Activated T-cell treated with anti-CD3 and anti-CD28 coated beads for 48 hours (primary cell): ENCODE measurements at places on chromosomes 12 and 14.

- DNase-seq, result no peak
These were observed 347.2 kb upstream of the DCN start for GRCh38 chr12:91529829-91530228.

GRCh38 chr12:113462998-113463745 lies 8.5 kb downstream of the LHX5 start:
- DNase-seq, result no peak

GRCh38 chr12:119666226-119666795 lies 1.6 kb upstream of the PRKAB1 start:
- no peak for DNase-seq

DNA sequence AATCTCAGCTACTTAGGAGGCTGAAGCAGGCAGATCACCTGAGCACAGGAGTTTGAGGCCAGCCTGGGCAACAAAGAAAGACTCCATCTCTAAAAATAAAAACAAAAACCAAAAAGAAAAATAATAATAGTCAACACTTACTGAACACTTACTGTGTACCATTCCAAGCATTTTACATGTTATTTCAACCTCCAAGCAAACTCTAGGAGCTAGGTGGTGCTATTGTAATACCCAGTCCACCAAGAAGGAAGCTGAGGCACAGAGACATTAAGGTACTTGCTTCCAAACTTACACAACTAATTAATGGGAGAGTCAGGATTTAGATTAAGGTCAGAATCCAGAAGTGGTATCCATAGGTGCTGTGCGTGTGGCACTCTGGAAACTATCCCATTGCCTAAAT lies 13.7 kb upstream of the OR6J1 start:
- no peak for DNase-seq

- no peak for DNase-seq
These were observed 19.0 kb upstream of the MIS18BP1 start for GRCh38 chr14:45271858-45272537.

- no peak for DNase-seq
These were observed 54.9 kb upstream of the SRSF5 start for GRCh38 chr14:69711881-69712560.

DNA sequence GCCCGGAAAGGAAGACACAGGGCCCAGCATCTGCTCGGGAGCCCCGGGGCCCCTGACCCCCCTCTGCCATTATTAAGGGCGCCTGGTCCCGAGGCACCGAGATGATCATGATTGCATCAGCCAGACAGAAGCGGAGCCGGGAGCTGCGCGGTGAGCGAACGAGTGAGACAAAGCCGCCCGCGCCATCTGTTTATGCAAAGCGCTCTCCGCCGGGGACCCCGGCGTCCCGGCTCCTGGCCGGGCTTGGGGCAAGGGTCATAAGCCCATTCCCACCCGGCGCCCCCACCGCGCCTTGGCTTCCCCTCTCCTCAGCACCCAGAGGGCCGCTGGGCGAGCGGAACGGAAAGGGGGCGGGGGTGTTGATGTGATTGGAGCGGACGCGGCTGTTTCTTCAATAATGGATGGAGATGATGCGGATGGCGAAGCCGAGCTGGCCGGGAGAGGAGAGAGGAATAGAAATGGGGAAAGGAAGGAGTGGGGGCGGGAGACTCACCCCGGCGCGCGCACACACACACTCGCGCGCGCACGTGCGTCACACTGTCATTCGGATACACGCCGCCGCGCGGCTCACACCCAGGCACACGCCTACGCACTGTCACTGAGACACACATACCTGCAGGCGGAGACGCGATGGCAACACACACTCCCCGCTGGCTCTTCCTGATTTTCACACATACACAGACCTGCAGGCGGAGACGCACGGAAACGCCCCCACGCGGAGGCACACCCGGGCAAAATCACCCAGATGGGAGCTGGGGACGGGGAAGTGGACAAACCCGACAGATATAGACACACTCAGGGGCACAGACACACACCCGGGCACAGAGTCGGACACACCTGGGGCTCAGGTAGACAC lies 10.7 kb downstream of the STAC3 start:
- peak; percentile 68 for DNase-seq

DNA sequence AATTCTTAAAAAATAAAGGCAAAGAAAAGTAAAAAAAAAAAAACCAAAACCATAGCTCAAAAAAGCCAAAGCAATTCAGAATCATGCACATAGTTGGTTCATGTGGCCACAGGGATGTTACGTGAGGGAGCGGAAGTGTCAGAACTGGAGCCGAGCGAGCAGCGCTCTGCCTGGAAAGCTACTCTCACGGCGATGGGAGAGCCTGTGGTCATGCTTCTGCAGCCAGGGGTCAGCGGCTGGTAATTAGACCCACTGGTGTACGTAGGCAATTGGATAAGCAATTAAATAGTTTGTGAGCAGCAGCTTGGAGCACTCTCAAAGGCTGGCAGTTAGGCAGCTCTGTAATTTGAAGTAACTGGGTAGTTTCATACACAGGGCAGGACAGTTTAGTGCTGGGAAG lies 58.1 kb downstream of the TRHDE start:
- no peak for DNase-seq

GRCh38 chr12:18923721-18924120 lies 185.8 kb downstream of the CAPZA3 start:
- DNase-seq, result no peak

DNA sequence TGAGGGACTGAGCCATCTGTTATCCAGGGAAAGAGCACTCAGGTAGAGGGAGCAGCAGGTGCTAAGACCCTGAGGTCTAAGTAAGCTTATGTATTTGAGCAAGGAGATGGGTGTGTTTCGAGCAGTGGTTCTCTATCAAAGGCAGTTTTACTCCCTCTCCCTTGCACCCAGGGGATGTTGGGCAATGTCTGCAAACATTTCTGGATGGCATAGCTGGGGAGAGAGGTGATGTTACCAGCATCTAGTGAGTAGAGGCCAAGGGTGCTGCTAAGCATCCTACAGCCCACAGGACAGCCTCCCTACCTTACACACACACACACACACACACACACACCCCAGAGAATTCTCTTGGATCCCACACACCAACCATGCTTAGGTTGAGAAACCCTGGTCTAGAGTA lies 221.0 kb upstream of the PWP1 start:
- no peak for DNase-seq

DNA sequence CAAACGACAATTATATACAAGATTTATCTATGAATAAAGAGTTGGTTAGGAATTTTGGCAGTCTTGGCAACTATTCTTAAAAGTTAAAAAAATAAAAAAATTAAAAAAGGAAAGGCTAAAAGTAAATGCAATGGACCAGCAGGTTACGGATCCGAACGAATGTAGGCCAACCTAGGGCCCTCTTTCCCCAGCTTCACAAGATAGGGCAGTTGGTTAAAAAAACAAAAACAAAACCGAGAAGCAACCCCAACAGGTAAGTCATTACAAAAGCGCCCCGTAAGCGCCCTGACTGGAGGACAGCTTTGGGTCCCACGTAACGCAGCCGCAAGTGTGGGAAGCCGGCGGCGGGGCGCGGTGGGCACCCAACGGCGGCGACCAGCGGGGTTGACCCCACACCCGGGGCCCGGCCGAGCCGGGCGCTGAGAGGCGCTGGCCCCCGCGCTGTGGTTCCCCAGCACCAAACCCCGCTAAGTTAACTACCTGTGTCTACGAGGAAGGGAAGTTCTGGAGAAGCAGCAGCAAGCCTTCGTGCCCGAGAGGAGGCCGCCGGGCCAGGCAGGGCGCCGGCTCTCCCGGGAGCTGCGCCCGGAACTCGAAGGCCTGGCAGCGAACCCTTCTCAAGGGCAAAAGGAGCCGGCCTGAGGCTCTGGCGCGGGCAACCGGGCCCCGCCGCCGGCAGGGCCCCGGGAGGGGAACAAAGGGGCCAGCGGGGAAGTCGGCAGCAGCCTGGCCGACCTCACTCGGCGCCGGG lies 882 bp downstream of the HECTD1 start:
- peak; percentile 54 for DNase-seq

DNA sequence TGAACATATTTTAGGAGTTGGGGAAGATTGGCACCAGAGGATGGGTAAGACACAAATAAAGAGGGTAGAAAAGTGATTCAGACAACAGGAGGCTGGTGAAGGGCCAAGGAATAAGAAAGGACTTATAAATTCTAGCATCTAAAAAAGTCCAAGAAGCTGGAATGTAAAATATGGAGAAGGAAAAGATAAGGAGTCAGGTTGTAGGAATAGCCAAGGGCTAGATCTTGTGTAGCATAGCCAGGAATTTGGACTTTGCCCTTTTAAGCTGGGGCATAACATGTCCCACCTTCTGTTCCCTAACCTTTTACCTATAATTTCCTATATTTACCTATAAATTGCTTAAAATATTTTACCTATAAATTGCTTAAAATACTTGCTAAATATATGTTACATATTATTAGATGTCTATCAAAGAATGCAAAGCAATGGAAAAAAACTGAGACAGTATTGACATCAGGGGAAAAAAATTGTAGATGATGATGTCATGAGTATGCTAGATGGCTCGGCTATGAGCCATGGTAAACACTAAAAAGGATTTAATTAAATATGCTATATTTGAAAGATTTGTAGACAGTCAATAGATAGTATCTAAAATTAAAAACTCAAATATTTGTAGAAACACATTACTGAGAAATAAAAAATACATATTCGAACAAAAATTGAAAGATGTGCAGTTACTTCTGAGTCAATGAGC lies 99.7 kb upstream of the PLEKHG7 start:
- no peak for DNase-seq

DNA sequence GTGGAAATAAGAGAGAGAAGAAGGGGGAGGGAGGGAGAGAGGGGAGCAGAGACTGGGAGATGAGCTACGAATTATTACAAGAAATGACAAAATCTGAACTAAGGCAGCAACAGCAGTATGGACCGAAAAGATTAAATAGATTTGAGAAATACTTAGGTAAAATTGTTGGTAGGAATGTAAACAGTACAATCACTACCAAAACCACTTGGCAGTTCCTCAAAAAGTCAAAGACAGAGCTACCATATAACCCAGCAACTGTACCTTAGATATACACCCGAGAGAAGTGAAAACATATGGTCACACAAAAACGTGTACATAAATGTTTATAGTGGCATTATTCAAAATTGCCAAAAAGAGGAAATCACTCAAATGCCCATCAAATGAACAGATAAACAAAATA lies 14.1 kb downstream of the KRAS start:
- no peak for DNase-seq

DNA sequence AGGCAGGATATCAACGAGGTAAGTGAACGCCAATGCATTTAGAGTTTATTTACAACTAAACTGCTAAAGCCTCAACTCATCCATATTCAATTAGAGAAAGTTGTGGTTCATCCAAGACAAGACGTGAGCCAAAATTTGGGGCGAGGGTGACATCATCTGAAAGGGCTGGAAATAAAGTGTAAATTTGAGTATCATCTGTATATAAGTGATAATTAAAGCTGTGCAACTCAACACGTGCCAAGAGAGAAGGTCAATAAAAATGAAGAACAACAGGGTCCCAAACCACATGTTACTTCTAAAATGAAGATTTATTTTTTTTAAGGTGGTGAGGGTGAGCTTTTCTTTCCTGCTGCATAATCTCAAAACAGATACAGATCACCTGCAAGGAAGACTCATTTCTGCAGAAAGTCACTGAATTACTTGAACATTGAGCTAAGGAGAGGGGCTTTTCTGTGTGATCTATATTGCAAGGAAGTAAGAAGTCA lies 203.6 kb downstream of the EFCAB11 start:
- peak; percentile 46 for DNase-seq

DNA sequence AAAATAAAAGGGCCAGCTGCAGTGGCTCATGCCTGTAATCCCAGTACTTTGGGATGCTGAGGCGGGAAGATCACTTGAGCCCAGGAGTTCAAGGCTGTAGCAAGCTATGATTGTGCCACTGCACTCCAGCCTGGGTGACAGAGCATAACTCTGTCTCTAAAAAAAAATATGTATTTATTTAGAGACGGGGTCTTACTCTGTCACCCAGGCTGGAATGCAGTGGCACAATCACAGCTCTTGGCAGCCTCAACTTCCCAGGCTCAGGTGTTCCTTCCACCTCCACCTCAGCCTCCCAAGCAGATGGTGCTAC lies 179.3 kb upstream of the ATF7IP start:
- no peak for DNase-seq

DNA sequence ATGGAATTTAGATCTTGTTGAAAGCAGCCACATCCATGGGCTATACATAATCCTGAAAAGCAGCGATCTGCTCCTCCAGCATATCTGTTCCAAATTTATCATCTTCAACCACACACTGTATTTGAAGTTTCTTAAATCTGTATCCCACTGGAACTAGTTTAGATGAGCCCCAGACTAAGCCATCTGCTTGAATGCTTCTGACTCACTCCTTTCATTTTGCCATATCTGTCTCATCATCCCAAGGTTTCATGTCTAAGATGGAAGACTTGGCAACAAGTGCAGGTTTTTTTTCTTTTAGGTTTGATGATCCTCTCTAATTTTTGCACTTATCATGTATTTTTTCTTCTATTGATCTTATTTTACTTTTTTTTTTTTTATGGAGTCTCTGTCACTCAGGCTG lies 54.4 kb upstream of the TMEM263 start:
- DNase-seq, result no peak

- DNase-seq, result no peak
These were observed 65.5 kb downstream of the SH2B3 start for GRCh38 chr12:111471236-111471635.

GRCh38 chr14:23612354-23612732 lies 23.8 kb upstream of the DHRS2 start:
- no peak for DNase-seq

- DNase-seq, result no peak
These were observed 190.9 kb upstream of the RASSF8 start for GRCh38 chr12:25767606-25768005.

GRCh38 chr12:129186952-129187351 lies 333.7 kb downstream of the GLT1D1 start:
- DNase-seq, result no peak

GRCh38 chr14:38199739-38200138 lies 8.0 kb upstream of the SSTR1 start:
- DNase-seq, result no peak

DNA sequence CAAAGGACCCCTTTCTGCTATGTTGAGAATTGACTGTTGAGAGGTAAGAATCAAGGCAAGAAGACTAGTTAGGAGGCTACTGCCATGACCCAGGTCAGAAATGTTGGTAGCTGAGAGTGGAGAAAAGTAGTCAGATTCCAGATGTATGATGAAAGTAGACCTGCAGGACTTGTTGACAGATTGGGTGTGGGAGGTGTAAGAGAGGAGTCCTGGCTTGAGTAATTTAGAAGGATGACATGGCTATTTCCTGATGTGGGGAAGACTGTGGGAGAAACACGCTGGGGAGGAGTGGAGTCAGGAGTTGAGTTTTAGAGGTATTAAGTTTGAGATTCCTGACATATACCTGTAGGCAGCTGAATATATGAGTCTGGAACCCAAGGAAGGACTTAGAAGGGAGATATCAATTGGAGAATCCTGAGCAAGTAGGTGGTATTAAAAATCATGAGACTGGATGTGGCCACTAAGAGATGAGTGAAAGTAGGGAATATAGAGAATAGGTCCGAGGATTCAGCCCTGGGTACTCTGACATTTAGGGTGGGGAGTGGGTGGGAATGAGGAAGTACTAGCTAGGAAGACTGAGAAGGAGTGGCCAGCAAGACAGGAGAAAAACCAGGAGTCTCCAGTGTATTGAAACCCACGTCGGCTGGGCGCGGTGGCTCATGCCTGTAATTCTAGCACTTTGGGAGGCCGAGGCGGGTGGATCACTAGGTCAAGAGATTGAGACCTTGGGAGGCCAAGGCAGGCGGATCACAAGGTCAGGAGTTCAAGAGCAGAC lies 12.6 kb upstream of the DDX47 start:
- no peak for DNase-seq
